ENCODE measurements at places on chromosomes 5 and 9. TPM values are rescaled to one million over a fixed set of nuclear protein-coding genes. Genes with fewer than 3 reads are reported as not detected.

The ORM2 gene
- not detected for total RNA-seq

The FABP6 gene
- total RNA-seq = not detected

The KIF4B gene
- under 0.01 TPM for total RNA-seq

The SMC2 gene
- total RNA-seq = 22.0 TPM

The LTC4S gene
- not detected for total RNA-seq

The HSD17B3 gene
- not detected for total RNA-seq

Data from mammary microvascular endothelial cell (primary cell).